ENCODE measurements at places on chromosomes 5 and 9.

GRCh38 chr5:80672140-80672736 is 17.5 kb upstream of the DHFR start:
- peak; percentile 71 for DNase-seq

DNA sequence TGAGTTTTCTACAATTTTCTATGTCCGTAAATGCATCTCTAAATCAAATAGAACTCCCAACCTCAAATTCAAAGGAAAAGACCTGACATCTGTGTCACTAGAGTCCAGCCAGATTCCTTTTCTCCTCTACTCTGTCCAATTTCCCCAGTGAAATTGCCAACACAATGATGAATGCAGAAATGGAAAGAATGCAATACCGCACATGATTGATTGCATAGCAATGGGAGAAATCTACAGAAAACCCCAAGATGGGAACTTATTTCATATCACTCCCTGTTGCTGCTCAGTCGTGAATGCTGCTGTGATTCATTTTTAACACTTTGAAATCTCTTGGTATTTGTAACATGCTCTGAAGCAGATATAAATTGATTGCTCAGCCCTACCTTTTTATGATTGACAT is 355.1 kb upstream of the TUSC1 start:
- DNase-seq = no peak

DNA sequence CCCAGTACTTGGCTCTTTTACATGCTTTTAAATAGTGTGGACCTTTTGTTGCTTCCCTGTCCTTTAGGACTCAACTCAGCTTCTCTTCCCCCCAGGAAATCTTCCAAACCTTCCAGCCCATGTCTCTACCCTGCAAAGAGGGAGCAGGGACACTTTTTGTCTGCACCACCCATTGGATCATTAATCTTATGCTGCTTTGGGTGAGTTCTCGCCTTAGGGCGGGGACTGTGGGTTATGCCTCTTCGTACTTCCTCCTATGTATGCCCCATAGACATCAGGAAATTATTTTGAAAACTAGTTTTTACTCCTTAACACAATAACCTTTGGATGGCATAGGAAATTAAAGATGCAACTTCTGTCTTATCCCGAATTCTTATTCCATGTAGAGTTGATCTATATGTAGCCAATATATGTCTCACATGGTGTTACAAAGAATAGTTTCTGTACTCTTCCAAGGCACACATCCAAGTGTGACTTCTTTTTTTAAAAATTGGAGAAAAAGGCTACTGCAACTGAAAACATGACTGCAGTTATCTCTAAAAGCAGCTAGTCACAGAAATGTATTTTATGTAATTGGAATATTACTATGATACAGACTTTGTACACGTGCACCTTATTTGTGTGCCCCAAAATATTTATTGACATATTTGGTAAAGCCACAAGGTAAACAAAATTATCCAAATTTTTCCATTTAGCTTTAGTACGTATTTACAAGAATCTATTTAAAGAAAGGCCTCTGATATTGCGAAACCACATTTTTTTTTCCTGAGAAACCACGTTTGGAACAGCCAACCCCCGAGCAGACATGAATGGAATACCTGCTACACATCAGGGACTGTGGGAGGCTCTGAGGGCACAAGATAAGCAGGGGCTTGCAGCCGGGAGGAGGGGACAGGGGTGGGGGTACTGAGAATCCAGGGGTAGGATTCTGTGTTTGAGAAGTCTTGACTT is 133.6 kb downstream of the WDR41 start:
- no peak for DNase-seq

- DNase-seq = no peak
Observed at GRCh38 chr9:123372766-123373446, 16.9 kb downstream of the CRB2 start.

DNA sequence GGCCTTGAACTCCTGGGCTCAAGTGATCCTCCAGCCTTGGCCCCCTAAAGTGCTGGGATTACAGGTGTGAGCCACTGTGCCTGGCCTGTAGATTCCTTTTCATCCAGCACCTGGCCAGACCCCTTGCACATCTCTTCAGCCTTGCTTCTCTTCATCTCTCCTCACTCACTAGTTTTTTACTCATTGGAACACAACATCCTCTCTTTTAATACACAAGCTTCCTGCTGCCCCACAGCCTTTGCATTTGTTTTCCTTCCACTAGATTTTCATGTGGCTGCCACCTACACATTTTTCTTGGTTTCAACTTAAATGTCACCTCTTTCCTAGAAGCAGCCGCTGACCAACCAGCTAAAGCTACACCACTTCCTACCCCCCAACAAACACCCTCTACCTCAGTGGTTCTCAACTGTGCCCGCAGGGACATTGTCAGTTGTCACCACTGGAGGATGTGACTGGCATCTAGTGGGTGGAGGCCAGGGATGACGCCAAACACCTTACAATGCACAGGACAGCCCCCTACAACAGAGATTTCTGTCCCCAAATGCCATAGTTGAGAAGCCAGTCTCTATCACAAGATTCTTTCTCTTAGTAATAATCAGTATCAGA is 33.7 kb downstream of the HAVCR1 start:
- DNase-seq = no peak

DNA sequence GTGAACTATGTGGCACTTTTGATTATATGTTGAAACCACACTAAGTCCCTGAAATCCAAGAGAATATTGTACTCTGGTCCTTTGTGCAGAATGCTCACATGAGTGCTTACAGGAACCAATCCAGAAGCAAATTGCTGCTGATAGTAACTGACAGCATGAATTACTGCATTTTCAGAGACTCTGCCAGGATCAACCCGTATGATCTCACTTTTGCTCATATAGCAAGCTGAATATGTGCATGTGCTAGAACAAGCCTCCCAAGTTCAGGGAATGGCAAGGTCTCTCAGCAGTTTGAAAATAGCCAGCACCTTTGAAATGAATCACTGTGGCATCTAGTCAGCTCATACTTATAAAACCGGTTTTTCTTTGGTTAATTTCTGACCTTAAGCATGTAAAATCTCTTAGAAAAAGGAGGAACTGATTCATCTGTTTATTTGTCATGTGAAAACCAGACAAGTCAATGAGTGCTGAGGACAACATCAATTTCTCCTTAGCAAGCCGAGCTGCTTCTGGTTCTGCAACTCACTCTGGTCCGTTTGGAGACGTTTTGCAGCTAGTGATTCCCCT is 215.7 kb upstream of the ELL2 start:
- no peak for DNase-seq

GRCh38 chr9:19379697-19380046 is 364 bp downstream of the RPS6 start:
- DNase-seq = no peak

- DNase-seq = no peak
Observed at GRCh38 chr5:14483504-14484157, 98.0 kb upstream of the OTULINL start.

DNA sequence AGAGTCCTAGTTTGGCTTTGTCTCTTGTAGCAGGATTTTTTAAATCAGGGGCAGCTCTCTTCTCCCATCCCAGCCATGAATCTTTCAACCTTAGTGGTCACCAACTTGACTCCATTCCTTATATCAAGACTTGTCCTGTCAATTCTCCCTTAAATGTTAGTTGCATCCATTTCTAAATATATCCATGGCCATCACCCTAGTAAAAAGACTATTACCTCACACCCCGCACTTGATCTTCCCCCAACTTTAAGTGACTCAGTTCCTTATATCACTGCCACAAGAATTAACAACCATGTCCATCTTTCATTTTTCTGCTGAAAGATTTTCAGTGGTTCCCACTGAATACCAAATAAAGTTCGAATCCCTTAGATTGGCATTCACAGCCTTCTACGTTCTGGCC is 67.0 kb downstream of the STX17 start:
- no peak for DNase-seq

- no peak for DNase-seq
Observed at GRCh38 chr9:131008563-131008908, 438 bp upstream of the LAMC3 start.

GRCh38 chr9:108885643-108886348 is 23.7 kb downstream of the ACTL7A start:
- peak; percentile 6 for DNase-seq

- DNase-seq = no peak
Observed at GRCh38 chr5:151805414-151806223, 33.9 kb downstream of the G3BP1 start.

- peak; percentile 15 for DNase-seq
Observed at GRCh38 chr5:150024346-150024984, 23.9 kb downstream of the HMGXB3 start.

- no peak for DNase-seq
Observed at GRCh38 chr9:69818750-69819345, 1.8 kb upstream of the CFAP95 start.

DNA sequence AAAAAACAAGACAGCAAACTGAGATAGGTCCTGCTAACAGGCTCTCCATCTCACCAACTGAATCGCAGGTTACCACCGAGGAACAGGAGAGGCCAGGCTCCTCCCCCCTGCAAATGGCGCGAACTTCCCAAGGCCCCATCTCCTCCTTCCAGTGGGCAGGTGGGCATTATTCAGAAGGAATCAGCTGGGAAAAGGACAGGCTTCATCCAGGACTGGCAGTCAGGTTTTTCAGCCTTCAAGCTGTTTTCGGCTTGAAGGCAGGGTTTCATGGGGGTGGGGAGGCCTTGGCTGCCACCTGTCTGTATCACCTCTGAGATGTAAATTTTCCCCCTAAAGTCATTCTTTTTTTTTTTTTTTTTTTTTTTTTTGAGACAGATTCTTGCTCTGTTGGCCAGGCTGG is 79.4 kb downstream of the SFXN1 start:
- no peak for DNase-seq

- DNase-seq = no peak
Observed at GRCh38 chr9:35844628-35845270, 15.7 kb downstream of the TMEM8B start.

DNA sequence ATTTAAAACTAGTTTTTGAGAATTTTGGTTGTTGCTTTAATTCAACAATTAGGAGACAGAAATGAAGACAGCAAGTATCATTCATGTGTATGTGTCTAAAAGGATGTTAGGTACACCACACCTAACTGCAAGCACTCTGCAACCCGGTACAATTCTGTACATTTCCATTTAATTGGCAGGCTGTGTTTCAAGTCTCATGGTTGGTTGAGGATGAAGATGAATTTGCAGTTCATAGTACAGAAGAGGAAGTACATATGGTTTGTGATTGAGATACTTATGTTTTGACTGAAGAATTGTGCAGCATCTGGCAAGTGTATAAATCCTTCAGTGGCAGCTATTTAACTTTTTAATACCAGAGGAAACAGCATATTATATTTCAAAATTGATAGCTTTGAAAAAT is 628.7 kb upstream of the ZNF608 start:
- DNase-seq = no peak

GRCh38 chr9:28064241-28064815 is 491.0 kb upstream of the C9orf72 start:
- DNase-seq = peak; percentile 59

DNA sequence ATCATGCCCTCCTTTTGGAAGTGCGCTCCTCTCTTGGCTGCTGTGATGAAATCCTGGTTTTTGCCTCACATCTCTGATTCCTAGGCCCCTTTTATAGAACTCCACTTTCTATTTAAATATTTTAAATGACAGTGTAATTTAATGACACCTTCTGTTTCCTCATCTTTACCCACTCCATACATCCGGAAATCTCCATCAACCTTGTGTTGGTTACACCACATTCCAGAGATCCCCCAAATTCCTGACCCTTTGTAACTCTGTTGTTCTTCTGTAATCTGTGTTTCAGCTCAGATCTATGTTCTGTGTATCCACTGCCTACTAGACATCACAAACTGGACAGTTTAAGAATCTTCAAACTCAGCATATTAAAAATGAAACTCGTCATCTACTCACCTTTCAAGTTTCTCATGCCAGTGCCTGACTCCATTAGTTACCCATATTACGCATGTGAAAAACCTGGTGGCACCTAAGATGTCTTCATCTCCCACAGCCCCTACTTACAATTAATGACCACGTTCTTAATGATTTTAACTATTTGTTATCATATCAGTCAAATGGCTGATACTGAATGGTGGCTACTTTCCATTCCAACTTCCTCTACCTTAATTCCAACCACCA is 25.1 kb downstream of the PARP8 start:
- DNase-seq = no peak

GRCh38 chr9:86408121-86408520 is 53.9 kb upstream of the TUT7 start:
- no peak for DNase-seq

DNA sequence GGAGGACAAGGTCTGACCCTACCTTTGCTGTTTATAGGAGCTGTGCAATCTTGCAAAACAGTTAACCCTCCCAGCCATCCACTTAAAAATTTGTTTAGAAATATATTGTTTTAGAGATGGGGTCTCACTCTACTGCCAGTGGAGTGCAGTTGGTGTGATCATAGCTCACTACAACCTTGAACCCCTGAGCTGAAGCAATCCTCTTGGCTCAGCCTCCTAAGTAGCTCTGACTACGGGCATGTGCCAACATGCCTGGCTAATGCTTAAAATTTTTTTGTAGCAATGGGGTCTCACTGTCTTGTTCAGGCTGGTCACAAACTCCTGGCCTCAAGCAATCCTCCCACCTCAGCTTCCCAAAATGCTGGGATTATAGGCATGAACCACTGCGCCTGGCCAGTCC is 120.2 kb upstream of the PJA2 start:
- no peak for DNase-seq

DNA sequence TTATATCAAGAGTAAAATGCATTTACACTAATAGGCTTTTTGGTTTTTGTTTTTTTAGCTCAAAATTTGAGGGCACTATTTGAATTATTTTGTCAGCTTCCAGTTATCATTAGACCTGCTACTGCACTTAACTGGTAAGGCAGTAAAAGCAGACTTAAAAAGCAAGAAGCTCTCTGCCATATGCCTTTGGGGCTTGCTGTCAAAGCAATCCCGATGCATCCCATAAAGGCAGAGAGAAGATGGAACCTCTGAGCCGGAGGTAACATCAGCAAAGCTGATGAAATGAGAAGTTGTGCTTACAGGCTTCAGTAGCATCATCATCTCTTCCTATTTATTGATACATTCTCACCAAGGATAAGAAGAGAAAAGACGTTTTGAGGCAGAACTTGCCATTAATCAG is 1414.3 kb upstream of the CDH6 start:
- DNase-seq = no peak

- no peak for DNase-seq
Observed at GRCh38 chr9:137218754-137219271, 3.2 kb downstream of the RNF208 start.

DNA sequence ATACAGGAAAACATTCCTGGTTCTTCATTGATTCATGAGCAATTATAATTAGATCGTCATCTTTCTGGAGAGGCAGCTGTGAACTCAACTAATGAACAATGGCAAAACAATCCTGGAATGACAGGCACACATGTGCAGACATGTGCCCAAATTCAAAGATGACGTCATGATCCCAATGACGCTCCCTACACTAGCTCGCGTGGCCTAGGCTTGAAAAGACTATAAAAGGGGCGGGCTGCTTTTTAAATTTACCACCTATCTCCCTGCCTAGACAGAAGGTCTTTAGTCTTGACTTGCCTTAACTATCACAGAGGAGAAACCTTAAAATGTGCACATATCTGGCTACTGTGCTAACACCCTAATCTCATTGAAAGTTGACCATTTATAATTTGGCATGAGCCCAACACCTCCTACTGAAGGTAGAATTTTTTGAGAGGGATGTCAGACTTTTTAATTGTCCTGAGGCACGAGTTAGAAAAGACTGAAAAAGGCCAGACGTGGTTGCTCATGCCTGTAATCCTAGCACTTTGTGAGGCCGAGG is 88.2 kb downstream of the PRRT1B start:
- no peak for DNase-seq

- no peak for DNase-seq
Observed at GRCh38 chr9:99056886-99057664, 47.8 kb upstream of the TGFBR1 start.

GRCh38 chr5:103918668-103919367 is 356.2 kb upstream of the NUDT12 start:
- DNase-seq = peak; percentile 65

Data from G401 (cell line).